ENCODE measurements at places on chromosomes 12 and 14.

DNA sequence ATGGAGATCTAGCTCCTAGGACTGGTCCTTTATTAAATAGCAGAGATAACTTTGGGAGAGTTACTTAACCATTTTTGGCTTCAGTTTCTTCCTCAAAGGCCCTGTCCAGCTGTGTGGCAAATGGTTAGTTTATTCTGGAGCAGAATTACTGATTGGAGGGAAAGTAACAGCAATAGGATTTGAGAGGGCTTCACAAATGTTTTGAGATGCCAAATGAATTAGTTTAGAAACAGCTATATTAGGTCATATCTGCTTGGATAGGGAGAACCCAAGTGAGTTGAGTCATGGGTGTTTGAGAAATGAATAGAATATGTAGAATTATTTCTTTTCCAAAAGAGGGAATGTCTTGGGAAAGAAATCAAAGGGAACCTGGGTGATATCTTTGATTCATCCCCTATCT is 17.5 kb downstream of the RASSF3 start:
- DNase-seq = no peak

GRCh38 chr14:65084554-65085505 is 17.5 kb downstream of the MAX start:
- DNase-seq = no peak

DNA sequence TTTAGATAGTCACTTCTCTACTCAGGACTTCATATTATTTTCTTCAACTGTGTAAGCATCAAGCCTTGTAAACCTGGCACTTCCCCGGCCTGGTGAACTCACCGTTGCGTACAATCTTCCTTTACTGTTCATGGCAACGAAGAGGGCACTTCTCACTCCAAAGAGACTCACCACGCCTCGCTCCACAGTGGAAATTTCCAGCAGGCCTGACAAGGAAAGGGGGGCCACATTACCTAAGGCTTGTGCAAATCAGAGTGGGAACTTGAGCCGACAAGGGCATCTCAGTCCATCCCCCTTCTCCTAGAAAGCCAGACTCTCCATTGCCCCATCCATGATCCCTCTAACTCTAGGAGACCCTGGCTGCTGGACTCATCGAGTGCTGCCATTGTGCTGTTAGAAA is 1.6 kb downstream of the FGF6 start:
- no peak for DNase-seq

DNA sequence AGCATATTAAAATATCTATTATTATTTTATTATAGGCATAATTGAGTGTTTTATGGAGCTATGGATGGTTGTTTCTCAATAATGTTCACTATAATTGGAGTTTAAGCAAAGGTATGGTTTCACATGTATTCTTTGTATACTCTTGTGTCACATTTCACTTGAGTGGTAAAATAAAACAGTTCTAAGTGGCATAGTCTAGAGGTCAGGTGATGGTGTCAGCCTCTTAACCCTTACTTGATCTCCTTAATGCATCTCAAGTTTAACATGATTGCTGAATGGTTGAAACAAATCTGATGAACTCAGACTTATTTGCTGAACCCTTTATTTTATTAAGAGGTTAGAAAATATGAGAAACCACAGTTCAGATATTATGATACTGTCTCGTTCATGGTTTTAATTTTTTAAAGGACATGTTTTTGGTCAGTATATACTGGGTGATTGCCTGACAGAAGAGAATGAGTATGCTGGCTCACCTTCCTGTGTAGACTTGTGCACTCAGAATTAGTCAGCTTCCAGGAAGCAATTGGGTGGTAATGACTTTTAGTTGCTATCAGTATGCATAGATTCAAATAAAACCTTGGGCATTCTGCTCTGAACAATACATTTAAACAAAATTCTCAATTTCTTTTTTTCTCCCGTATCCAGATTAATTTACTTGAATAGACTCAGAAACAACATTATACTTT is 464.6 kb downstream of the PCNX1 start:
- DNase-seq = no peak

DNA sequence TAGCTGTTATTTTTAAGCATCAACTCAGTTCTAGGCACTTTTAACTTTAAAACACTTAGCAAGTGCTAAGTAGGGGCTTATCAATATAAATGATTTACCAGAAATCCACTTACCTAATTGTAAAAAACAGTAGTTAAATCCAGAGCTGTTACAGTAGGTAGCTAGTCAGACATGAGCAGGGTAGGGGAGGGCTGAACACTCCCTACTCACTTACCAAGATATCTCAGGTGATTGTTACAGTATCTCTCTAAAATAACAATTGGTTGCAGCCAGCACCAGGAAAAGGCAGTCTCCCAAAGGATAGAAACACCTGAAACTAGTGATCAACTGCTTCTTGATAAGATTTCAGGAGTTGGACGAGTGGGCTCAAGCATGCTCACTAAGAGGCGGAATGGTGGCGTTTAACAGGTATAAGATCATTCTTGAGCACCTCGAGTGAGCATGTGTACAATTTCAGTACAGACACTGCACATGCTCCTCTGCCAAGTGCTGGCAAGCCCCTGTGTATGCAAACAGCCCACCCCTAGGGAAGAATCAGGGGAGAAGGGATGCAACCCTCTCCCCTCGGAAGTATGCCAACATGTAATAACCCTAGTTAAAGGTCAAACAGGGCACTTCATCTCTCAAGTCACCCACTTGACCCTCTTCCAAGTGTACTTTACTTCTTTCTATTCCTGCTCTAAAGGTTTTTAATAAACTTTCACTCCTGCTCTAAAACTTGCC is 1113.6 kb upstream of the SEL1L start:
- DNase-seq = no peak

DNA sequence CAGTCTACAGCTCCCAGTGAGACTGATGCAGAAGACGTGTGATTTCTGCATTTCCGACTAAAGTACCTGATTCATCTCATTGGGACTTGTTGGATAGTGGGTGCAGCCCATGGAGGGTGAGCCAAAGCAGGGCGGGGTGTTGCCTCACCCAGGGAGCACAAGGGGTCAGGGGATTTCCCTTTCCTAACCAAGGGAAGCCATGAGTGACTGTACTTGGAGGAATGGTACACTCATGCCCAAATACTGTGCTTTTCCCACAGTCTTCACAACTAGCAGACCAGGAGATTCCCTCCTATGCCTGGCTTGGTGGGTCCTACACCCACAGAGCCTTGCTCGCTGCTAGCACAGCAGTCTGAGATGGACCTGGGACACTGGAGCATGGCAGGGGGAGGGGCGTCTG is 21.0 kb upstream of the ABCC9 start:
- DNase-seq = no peak

DNA sequence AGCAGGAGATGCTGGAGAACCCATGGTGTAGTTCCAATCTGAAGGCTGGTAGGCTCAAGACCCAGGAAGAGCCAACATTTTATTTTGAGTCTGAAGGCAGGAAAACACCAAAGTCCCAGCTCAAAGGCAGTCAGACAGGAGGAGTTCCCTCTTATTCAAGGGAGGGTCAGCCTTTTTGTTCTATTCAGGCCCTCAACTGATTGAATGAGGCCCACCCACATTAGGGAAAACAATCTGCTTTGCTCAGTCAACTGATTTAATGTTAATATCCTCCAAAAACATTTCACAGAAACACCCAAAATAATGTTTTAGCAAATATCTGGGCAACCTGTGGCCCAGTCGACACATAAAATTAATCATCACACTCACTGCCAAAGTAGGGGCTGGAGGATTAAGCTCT is 130.8 kb downstream of the LMNTD1 start:
- no peak for DNase-seq

- no peak for DNase-seq
Observed at GRCh38 chr14:69980457-69981425, 101.5 kb downstream of the SMOC1 start.

DNA sequence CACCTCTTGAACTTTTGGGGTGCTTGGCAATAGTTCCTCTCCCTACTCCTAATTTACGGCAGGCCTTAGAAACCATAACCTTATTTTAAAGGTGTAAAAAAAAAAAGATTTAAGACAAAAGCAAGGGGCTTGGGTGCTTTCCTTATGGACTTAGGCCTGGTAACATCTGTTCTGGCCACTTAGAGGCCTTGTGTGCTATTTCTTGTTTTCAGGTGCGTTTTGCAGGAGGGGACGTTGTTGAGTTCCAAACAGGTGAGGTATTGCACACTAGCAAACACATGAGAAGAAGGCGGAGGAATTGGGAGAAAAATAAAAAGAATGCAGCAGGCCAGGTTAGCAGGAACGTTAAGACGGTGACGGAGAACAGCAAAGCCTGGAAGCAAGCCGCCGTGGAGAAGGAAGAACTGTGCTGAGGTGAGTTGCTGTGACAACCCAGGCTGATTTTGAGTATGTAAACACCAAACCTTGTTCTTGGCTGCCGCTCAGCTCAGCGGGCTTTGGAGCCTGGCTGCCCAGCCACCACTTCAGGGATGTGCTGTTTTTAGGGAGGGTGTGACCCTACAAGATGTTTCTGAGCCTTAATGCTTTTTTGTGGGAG is 17.3 kb downstream of the EMG1 start:
- DNase-seq = no peak

- DNase-seq = no peak
Observed at GRCh38 chr14:61288228-61288627, 7.1 kb upstream of the TMEM30B start.

DNA sequence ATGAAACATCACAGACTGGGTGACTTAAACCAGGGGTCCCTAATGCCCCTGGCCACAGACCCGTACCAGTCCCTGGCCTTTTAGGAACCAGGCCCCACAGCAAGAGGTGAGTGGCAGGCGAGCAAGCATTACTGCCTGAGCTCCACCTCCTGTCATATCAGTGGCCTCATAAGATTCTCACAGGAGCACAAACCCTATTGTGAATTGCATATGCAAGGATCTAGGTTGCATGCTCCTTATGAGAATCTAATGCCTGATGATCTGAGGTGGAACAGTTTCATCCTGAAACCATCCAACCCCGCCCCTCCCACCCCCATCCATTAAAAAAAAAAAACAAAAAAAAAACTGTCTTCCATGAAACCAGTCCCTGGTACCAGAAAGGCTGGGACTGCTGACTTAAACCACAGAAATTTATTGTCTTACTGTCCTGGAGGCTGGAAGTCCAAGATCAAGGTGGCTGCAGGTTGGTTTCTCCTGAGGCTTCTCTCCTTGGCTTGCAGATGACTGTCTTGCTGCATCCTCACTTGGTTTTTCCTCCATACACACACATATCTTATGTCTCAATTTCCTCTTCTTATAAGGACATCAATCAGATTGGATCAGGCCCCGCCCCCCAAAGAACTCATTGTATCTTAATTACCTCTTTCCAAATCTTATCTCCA is 235.9 kb downstream of the CHST11 start:
- no peak for DNase-seq

DNA sequence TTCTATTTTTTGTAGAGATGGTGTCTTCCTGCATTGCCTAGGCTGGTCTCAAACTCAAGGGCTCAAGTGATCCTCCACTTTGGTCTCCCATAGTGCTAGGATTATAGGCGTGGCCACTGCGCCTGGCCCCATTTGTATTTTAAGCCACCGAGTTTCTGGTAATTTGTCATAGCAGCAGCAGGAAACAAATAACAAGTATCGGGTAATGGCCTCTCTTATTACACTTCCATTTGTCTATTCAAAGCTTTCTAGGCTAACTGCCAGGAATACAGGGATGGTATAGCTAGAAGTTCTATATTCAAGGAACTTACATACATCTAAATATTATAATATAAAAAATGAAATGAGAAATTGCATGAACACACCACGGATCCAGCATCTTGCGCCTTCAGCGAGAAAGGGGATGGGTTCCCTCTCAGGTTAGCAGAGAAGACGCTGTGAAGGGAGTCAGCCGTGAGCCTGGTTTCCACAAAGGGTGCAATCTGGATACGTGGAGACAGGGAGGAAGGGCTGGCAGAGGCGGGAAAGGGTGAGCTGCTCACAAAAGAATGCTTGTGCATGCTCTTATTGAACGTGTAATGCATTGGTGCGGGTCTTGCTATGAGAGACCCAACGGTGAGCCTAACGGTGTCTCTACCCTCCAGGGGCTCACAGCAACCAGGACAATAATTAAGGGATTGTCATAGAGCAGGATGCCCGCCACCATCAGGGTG is 9.5 kb downstream of the BDKRB1 start:
- no peak for DNase-seq

GRCh38 chr14:96285667-96286066 is 29.7 kb downstream of the BDKRB1 start:
- no peak for DNase-seq

Measured in ascending aorta (tissue), 2 donors.